ENCODE measurements at places on chromosomes 1 and 21.

DNA sequence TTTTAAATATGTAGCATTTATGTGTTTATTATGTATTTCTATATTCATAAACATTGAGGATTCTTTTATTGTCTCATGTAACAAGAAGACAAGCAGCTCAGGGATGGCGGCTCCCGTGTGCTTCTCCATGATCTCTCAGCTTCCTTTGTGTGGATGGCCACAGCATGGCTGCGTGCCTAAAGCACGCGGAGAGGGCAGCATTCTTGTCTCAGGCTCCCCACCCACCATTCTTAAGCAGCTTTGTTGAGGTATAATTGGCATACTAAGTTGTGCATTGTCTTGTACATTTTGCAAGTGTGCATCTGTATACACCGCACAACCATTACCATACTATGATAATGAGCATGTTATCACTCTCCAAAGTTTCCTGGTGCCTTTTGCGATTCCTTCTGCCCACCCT lies 81.6 kb downstream of the CAMTA1 start:
- no peak for DNase-seq

- DNase-seq: peak; percentile 29
Observed at GRCh38 chr1:187229496-187229895, 400.7 kb downstream of the PLA2G4A start.

DNA sequence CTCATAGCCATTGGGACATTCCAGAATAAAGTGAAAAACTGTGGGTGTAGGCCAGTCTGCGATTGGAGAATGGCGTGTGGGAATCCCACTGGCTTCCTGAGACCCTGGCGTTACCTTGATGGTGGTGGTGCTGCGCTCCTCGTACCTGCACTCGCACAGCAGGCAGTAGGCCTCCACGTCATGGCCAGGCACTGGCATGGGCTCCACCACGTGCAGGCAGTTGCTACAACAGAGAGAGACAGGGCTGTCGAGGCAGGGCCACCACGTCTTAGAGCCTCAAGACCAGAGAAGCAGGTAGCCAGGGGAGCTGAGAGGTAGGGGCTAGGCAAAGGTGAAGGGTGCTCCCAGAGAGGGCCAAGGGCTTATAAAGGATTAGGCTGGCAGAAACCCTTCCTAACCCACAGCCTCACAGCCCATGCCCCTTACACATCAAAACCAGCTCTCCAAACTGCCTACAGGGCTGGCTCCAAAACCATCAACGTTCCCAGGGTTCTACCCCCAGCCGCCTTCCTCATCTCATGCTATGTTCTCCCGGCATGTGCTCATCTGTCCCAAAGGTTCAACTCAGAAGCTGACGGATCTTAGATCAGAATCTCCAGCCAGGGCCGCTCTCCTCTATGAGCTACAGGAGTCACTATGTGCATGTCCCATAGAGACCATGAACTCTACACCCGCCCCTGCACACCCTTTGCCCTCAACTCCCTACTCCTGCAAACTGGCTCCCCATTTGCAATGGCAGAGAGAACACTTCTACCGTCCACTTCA lies 7.5 kb downstream of the TMEM9 start:
- DNase-seq: no peak

DNA sequence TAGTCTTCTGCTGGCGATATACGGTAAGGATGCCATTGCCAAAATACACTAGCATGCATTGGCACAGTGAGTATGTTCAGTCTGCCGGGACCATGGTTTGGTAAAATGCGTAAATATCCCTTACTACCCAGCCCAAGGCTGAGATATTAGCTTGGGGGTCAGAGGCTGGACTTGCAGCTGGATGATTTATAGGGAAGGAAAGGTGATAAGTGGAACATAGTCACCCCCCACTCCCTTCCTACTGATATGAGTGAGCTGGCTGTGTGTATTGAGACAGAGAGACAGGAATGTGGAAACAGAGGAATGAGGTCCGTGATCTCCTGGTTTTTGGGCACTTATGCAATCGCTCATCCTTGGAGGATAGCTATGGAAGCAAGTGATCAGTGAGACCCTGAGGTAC lies 642.8 kb downstream of the KCNT2 start:
- no peak for DNase-seq

DNA sequence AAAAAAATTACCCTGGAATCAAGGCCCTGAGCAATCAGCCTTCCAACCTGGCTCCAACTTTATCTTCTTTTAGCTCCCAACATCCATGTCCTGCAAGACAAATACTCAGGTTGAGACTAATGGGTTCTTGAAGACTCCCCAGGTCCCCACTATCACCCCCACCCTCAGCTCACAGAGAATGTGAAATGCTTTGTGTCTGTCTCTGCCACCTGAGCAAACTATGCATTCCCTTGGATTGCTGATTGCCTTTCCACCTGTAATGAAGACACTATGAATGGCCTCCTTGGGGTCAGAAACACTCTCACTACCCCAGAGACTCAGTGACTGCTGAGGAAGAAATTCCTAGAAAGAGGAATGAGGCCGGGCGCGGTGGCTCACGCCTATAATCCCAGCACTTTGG lies 121.2 kb upstream of the GALNT2 start:
- no peak for DNase-seq

DNA sequence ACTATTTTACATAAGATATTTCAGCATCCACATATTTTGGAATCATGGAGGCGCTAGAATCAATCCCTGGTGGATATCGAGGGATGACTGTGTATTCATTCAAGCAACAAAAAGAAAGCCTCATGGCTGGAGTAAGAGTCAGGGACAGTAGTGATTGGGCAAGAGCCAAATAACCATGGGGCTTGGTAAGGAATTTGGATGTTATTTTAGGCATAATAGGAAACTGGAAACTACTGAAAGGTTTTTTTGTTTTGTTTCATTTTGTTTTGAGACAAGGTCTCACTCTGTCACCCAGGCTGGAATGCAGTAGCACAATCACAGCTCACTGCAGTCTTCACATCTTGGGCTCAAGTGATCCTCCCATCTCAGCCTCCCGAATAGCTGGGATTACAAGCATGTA lies 33.8 kb upstream of the EYA3 start:
- DNase-seq: peak; percentile 37

Measured in adipocyte (in vitro differentiated cells).